Cortex of kidney (tissue), 1 donor: ENCODE measurements at places on chromosomes 4 and X.

DNA sequence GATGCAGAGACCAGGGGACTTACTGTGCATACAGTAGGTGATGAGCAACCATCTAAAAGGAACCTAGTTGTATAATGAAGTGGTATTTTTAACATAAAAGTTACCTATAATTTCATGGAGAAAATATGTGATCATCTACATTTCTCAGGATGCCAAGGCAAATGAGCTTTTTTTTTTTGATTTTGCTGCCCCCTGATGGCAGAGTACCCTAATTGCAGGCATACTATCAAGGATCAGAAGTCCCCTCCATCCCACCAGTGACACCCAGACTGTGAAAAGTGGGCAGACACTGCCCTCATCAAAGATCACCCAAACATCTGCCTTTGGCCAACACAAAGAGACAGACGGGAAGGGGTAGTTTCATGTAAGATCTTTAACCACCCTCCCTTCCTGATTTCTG, 9.6 kb upstream of the ABLIM2 start:
- DNase-seq: no peak

DNA sequence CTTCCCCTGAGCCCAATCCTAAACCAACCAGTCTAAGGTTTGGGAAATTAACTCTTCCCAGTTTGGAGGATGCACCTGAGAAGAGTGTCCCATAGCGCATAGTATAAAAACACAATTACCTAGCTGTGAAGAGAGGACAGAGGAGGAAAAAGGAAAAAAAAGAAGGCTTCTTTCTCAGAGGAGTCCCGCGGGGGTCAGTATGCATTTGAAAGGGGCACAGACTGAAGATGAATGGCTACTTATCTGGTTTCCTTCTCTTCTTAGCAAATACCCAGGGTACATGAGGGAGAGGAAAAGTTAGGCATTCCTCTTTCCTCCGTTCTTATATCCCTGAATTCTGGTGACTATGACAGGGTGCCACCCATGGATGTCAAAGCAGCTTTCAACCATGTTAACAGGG, 96.9 kb downstream of the TMEM47 start:
- DNase-seq: no peak

- DNase-seq: no peak
Observed at GRCh38 chrX:40952855-40953254, 132.4 kb upstream of the USP9X start.

DNA sequence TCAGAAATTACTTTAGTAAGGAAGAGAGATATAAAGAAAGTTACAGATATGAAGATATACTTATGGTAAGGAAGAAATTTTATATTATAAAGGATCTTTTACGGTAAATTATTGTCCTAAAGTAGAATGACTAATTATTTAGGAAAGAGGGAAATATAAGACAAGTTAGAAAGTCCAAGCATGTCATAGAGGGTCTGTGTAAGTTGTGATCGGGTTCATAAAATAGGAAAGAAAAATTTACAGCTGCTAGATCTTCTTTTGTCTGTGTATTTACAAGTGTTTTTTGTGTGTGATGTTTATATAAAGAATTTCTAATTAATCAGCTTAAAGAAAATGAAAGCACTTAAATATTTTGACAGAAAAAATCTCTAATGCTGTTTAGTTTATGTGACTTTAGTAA, 1054.9 kb upstream of the DIAPH2 start:
- no peak for DNase-seq

GRCh38 chr4:55018978-55019377, 106.4 kb downstream of the KDR start:
- DNase-seq: no peak

- DNase-seq: no peak
Observed at GRCh38 chr4:8035371-8035780, 95.7 kb upstream of the AFAP1 start.

- no peak for DNase-seq
Observed at GRCh38 chr4:101141230-101141629, 206.1 kb downstream of the PPP3CA start.
